ENCODE measurements at places on chromosomes 13 and 19. TPM values are rescaled to one million over a fixed set of nuclear protein-coding genes. Genes with fewer than 3 reads are reported as not detected.
A peak's percentile ranks its signal among the peaks of the same experiment; 100 is the strongest.

GRCh38 chr13:97113231-97114001 lies 108.7 kb upstream of the MBNL2 start:
- no peak for DNase-seq
- peaks cover 69% of the 10 kb centered on the region for H3K27me3 ChIP-seq
- H3K4me1 ChIP-seq, result peaks cover 17% of the 10 kb centered on the region
- no peaks in the 10 kb centered on the region for H3K36me3 ChIP-seq

DNA sequence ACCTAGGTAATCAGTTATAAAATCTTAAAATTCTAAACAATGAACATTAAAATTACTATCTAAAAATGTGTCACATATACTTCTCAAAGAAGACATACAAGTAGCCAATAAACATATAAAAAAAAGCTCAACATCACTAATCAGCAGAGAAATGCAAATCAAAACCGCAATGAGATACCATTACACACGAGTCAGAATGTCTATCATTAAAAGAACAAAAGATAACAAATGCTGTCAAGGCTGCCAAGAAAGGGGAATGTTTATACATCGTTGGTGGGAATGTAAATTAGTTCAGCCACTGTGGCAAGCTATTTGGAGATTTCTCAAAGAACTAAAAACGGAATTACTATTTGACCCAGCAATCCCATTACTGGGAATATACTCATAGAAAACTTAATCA lies 310.3 kb upstream of the EDNRB start:
- no peaks in the 10 kb centered on the region for H3K27me3 ChIP-seq
- no peaks in the 10 kb centered on the region for H3K36me3 ChIP-seq
- no peak overlapping the region for H3K4me3 ChIP-seq
- no peaks in the 10 kb centered on the region for H3K4me1 ChIP-seq

- H3K4me1 ChIP-seq, result peaks cover 34% of the 10 kb centered on the region
- peak; percentile 38 for DNase-seq
- H3K4me3 ChIP-seq, result no peak overlapping the region
- no peaks in the 10 kb centered on the region for H3K27me3 ChIP-seq
Measured at GRCh38 chr19:17775245-17775927, 19.6 kb upstream of the B3GNT3 start.

GRCh38 chr13:43469791-43470190 lies 317.0 kb downstream of the ENOX1 start:
- H3K4me3 ChIP-seq, result no peak overlapping the region
- no peak overlapping the region for H3K27ac ChIP-seq
- no peaks in the 10 kb centered on the region for H3K36me3 ChIP-seq
- peaks cover 6% of the 10 kb centered on the region for H3K27me3 ChIP-seq
- no peaks in the 10 kb centered on the region for H3K4me1 ChIP-seq

The MUC16 gene
- total RNA-seq, result not detected

Data from activated T-cell treated with anti-CD3 and anti-CD28 coated beads, Interleukin-2, amount 50 U/mL, for 72 hours (primary cell).